ENCODE measurements at places on chromosomes 11 and 22. TPM values are rescaled to one million over a fixed set of nuclear protein-coding genes. Genes with fewer than 3 reads are reported as not detected.
A peak's percentile ranks its signal among the peaks of the same experiment; 100 is the strongest.

The TRPM5 gene
- 0.17 TPM for total RNA-seq

DNA sequence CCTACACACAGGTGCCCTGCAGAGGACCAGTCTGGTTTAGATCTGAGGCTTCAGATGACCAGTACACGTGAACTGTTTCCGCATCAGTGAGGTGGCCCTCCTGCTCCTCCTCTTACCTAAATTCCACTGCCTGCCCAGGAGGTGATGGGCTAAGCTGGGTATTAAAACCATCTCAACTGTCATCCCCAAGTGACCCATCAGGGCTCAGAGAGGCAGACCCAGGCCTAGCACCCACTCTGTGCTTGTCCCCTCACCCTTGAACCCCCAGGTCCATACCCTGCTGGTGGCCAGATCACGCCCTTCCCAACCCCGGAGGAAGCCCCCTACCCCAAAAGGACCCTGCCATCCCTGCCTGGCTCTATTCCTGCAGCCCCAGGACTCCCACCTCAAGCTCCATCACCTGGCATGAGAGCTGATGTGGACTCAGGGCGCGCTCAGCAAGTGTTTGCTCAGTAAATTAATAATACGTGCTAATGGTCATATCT lies 21.3 kb downstream of the RSPH14 start:
- no peaks in the 10 kb centered on the region for H3K36me3 ChIP-seq
- H3K27me3 ChIP-seq: no peaks in the 10 kb centered on the region

GRCh38 chr11:120940160-120940848 lies 83.6 kb upstream of the TBCEL start:
- H3K4me1 ChIP-seq: no peaks in the 10 kb centered on the region
- no peaks in the 10 kb centered on the region for H3K36me3 ChIP-seq
- no peak overlapping the region for H3K4me3 ChIP-seq
- no peaks in the 10 kb centered on the region for H3K27me3 ChIP-seq
- H3K27ac ChIP-seq: no peak overlapping the region

DNA sequence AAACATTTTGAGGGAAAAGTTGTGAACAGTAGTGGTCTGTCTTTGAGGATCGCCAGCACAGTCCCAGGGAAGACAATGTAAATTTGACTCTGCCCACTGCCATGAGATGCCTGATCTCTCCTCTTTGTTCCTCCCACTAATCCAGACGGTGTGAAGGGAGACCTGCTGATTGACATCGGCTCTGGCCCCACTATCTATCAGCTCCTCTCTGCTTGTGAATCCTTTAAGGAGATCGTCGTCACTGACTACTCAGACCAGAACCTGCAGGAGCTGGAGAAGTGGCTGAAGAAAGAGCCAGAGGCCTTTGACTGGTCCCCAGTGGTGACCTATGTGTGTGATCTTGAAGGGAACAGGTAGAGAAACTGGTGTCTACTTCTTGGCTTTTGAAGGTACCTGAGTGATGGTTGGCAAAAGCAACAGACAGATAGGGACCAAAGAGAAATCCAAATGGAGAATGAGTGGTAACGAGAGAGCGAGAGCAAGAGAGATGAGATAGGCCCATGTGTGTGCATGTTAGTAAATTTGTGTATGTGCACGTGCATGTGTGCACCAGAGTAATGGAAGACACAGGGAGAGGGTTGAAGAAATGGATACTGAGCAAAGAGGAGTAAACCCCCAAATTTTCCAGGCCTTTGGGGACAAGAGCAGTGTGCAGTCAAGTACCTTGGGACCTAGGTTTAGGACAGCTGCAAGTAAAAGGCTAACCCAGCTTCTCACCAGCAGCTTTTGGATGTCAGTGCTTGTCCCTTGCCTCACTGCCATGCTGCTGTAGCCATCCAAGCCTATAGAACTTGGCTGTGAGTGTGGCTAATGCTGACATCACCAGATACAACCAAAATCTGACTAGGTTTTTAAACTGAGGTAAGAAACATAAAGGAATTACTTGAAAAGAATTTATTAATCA lies 1.9 kb downstream of the NNMT start:
- no peak overlapping the region for H3K4me3 ChIP-seq
- no peaks in the 10 kb centered on the region for H3K4me1 ChIP-seq
- DNase-seq: no peak
- H3K36me3 ChIP-seq: no peaks in the 10 kb centered on the region
- no peak overlapping the region for H3K27ac ChIP-seq
- H3K27me3 ChIP-seq: no peaks in the 10 kb centered on the region

The H19 gene
- total RNA-seq: 0.25 TPM

The APOBEC3B gene
- 2.1 TPM for total RNA-seq

- DNase-seq: no peak
- H3K4me1 ChIP-seq: peaks cover 5% of the 10 kb centered on the region
- H3K4me3 ChIP-seq: no peak overlapping the region
Observed at GRCh38 chr11:362642-363442, 6.5 kb upstream of the B4GALNT4 start.

The IGSF22 gene
- 2.1 TPM for total RNA-seq

The ZMAT5 gene
- total RNA-seq: 18.6 TPM

GRCh38 chr11:110757962-110758755 lies 45.9 kb upstream of the ARHGAP20 start:
- H3K4me3 ChIP-seq: no peak overlapping the region
- DNase-seq: no peak
- no peaks in the 10 kb centered on the region for H3K36me3 ChIP-seq
- no peak overlapping the region for H3K27ac ChIP-seq
- H3K27me3 ChIP-seq: no peaks in the 10 kb centered on the region

- no peak overlapping the region for H3K4me3 ChIP-seq
- no peaks in the 10 kb centered on the region for H3K4me1 ChIP-seq
- no peaks in the 10 kb centered on the region for H3K27me3 ChIP-seq
Observed at GRCh38 chr11:112354364-112354763, 93.7 kb upstream of the PLET1 start.

DNA sequence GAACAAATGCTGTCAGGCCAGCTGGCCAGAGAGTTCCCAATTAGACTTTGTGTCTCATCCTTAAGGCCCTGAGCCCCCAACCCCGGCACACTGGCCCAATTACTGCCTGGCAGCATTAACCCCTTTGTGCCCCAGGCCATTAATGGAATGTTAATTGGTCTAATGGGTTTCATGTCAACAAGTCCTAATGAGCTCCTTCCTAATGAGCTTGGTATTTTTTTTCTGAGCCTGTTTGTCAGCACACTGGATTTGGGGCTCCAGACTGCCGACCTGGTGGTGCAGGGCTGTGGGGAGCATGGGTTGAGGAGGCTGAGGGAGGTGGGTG lies 148.8 kb downstream of the FEZ1 start:
- H3K4me1 ChIP-seq: peaks cover 4% of the 10 kb centered on the region
- no peak overlapping the region for H3K4me3 ChIP-seq
- no peak overlapping the region for H3K27ac ChIP-seq

The RNF26 gene
- 21.0 TPM for total RNA-seq

GRCh38 chr11:61172888-61173287 lies 11.7 kb upstream of the VPS37C start:
- H3K27me3 ChIP-seq: peaks cover 2% of the 10 kb centered on the region
- H3K4me1 ChIP-seq: peaks cover 8% of the 10 kb centered on the region
- H3K36me3 ChIP-seq: no peaks in the 10 kb centered on the region

DNA sequence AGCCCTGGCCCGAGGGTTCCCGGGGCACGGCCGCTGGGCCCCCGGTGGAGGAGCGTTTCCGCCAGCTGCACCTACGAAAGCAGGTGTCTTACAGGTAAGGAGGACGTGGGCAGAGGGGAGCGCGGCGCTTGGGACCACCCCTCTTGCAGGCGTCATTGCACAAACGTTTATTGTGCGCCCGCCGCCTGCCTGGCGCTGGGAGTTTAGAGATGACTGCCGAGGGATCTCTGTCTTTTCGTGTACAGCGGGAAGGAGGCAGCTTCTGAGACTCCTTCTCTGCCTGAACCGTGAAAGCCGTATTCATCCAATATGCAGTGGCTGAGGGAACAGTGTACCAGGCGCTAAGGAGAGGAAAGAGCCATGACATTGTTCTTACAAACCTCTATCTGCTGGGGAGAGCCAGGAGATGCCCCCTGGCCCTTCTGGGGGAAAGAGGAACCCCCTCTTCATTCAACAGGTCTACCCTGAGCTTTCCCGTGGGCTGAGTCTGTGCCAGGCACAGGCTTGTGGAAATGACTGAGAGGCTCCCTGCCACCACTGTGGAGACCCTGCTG lies 13.8 kb upstream of the DGKZ start:
- no peak overlapping the region for H3K27ac ChIP-seq
- H3K4me1 ChIP-seq: peaks cover 43% of the 10 kb centered on the region
- peak overlapping the region; percentile 60 for H3K4me3 ChIP-seq
- H3K27me3 ChIP-seq: peaks cover 2% of the 10 kb centered on the region

All from CD4-positive, CD25-positive, alpha-beta regulatory T cell (primary cell).